Panc1 (cell line): ENCODE measurements at places on chromosomes 2 and 18. TPM values are rescaled to one million over a fixed set of nuclear protein-coding genes. Genes with fewer than 3 reads are reported as not detected.

NPHP1 gene
- total RNA-seq = 7.2 TPM

ATOH8 gene
- total RNA-seq = 3.8 TPM

SEPTIN10 gene
- 100.0 TPM for total RNA-seq

GRCh38 chr18:26875040-26875654 lies 9.6 kb upstream of the AQP4 start:
- DNase-seq = no peak

DNA sequence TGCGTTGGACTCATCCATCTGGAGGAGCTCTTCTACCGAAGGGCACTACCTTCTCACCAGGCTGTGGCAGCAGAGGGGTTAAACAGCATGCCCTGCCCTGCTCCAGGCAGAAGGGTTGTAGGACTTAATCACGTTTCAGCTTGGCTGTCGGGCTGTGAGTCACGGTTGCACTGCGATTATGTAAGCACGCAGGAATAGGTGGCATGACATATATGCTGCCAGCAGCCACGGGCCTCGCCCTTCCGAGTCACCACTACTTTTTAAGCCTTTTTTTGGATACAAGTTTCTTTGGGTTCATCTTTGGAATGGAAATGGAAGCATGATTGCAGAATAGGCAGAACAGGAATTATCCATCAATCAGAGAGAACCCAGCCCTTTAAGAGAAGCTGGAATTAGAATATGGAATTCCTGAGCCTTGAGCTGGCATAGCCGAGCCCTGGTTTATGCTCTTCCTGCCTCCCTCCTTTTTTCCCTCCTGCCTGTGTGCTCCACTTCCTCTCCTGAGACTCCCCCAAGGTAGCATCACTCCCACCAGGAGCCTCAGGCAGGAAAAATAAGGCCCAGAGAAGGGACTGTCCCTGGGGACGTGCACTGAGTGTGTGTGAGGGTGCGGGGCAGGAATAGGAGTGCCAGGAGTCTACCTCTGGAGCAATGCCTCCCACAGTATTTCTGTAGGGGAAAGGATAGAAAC lies 86.8 kb downstream of the SEMA4F start:
- peak; percentile 93 for DNase-seq

- DNase-seq = no peak
Measured at GRCh38 chr2:9538000-9538507, 17.6 kb downstream of the ADAM17 start.

DNA sequence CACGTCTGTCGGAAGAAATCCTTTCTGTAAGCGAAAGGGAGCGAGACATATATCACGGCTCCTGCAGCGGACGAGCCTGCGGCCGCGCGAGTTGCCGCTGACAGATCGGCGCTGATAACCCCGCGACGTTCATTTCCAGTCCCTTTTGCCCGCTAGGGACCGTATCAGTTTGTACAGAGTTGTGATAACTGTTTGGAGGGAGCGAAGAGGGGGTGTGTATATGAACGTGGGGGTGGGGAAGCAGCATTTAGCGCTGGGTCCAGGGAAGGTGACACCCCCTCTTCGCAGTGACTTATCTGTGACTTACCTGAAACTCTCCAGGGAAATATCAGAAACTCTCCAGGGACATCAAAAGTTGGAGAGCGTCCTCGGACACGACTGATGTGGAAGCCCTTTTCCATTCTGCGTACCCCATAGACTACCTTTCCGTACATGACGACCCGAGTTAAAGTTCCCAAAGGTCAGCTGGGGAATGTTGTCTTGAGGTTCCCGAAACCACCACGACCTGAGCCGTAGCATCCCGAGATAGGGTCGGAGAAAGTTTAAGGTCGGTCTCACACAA lies 948 bp upstream of the GATA6 start:
- DNase-seq = no peak

DNA sequence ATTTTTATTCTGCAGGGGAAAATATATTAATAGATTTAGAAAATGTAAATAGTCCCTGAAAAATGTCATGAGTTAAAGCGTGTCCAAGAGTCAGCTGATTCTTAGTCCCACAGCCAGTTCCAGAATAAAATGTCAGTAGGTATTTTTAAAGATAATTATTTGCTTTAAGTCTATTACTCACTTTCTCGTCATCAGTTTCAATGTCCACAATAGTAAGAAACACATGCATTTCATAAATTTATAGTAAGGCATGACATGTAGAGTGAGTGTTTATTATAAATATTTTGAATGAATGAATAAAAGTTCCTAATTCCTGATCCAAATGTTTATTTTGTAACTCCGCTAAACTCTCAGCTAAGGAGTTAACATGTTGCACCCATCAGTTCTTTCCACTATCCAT lies 1044.0 kb upstream of the PIK3C3 start:
- DNase-seq = no peak

GRCh38 chr2:78431241-78431640 lies 594.3 kb upstream of the REG3G start:
- no peak for DNase-seq

GRCh38 chr2:60735496-60736250 lies 20.4 kb upstream of the PAPOLG start:
- DNase-seq = no peak

DNA sequence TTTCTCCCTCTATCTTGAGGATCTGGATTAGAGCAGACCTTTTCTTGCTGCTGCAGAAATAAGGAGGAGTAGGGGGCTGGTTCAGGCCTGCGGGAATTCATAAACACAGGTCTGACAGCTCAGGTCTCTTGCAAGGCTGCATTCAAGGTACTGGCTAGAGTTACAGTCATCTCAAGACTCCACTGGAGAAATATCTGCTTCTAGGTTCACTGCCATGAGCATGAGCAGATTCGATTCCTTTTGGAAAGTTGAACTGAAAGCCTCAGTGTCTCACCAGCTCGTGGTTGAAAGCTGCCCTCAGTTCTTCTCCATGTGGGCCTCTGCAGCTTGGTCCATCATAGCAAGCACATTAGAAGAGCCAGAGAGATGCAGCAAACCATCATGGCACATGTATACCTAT lies 124.4 kb upstream of the SETBP1 start:
- no peak for DNase-seq

DNA sequence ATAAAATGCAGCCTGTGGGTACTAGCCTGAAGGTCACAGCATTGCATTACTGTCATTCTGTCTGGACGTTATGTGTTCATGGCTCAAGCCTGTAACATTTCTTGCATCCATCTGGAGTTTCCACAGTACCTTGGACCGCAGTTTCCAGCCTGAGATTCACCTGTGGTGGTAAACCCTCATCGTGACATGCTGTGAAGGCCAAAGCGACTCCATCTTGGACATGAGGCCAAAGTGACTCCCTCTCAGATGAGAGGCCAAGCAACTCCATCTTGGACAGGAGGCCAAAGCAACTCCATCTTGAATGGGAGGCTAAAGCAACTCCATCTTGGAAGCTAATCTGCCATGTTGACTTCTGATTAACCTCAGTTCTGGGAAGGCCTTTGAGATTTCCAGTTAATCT lies 257.7 kb upstream of the MYT1L start:
- no peak for DNase-seq

DNA sequence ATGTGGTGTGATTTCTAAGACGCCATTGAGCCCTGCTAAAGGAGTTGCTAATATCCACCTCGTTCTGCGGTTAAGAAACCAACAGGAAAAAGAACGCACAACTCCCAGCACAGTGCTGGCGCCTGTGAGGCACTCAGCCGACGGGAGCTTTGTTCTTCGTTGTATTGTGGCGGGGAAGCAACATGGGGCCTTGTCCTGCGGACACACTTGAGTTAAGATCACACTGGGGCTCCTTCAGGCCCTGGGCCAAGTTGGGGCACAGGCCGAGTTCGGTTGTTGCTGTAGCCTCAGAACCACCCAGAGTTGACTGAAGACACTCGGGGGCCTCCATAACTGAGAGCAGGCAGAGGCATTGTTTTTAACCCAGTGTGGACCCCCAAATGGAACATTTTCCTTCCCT lies 30.6 kb upstream of the CD8A start:
- DNase-seq = no peak

- no peak for DNase-seq
Measured at GRCh38 chr2:47631306-47631705, 151.6 kb upstream of the MSH6 start.

GRCh38 chr2:27897717-27898116 lies 7.2 kb downstream of the BABAM2 start:
- DNase-seq = no peak

DNA sequence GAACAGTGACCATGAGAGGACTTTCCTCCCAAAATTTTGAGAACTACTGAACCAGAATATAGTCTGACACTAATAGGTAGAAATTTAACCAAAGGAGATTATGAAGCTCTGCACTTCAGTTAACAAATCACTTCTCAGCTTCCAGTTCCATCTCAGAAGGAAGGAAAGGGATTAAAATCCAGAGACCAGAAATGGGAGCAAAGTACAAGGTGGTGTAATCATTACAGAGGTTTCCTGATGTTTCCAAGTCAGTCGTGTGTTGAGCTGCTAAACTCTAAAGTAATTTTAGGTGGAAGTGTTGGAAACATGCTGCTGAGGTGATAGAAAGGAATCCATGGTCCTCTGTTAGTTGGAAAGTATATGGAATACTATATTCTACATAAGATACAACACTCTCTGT lies 10.8 kb downstream of the TYMS start:
- no peak for DNase-seq
